ENCODE measurements at places on chromosomes 1 and 21. TPM values are rescaled to one million over a fixed set of nuclear protein-coding genes. Genes with fewer than 3 reads are reported as not detected.

SPATA46 gene
- total RNA-seq = not detected

TRAPPC3 gene
- 56.5 TPM for total RNA-seq

CENPS gene
- 18.6 TPM for total RNA-seq

GBP4 gene
- total RNA-seq = 78.6 TPM

DDAH1 gene
- not detected for total RNA-seq

SH2D1B gene
- total RNA-seq = not detected

VPS26C gene
- total RNA-seq = 94.3 TPM

SPRR1A gene
- total RNA-seq = not detected

PCP4 gene
- not detected for total RNA-seq

CHRM3 gene
- not detected for total RNA-seq

MFSD2A gene
- total RNA-seq = 2.9 TPM

USH2A gene
- total RNA-seq = not detected

FCN3 gene
- total RNA-seq = not detected

SLC41A1 gene
- total RNA-seq = 16.7 TPM

CFAP45 gene
- 1.3 TPM for total RNA-seq

C8A gene
- not detected for total RNA-seq

LCE2A gene
- total RNA-seq = not detected

NHLH1 gene
- 0.35 TPM for total RNA-seq

ENAH gene
- total RNA-seq = not detected

KIAA0319L gene
- 36.0 TPM for total RNA-seq

LHX8 gene
- not detected for total RNA-seq

PPIAL4G gene
- 1.3 TPM for total RNA-seq

OR2L2 gene
- total RNA-seq = not detected

RASSF5 gene
- 216 TPM for total RNA-seq

S100A3 gene
- total RNA-seq = not detected

DONSON gene
- total RNA-seq = 46.3 TPM

CD164L2 gene
- total RNA-seq = not detected

OR2L3 gene
- not detected for total RNA-seq

ITGB2 gene
- total RNA-seq = 336 TPM

Measured in activated CD8-positive, alpha-beta memory T cell treated with anti-CD3 and anti-CD28 coated beads, Interleukin-2, amount 10 ng/mL, durations not matched to agents 7 days and 5 days (primary cell).